ENCODE measurements at places on chromosomes 7 and 10. TPM values are rescaled to one million over a fixed set of nuclear protein-coding genes. Genes with fewer than 3 reads are reported as not detected.
A peak's percentile ranks its signal among the peaks of the same experiment; 100 is the strongest.

Gene SEMA3A
- 134 TPM for total RNA-seq

Gene WEE2
- not detected for total RNA-seq

Gene PRF1
- total RNA-seq = not detected

Gene POU6F2
- total RNA-seq = 4.0 TPM

Gene PPP1R17
- 0.09 TPM for total RNA-seq

Gene ADAM12
- total RNA-seq = 7.4 TPM

Gene WNT2
- total RNA-seq = not detected

GRCh38 chr10:14820010-14820774, 17.6 kb downstream of the CDNF start:
- no peak for DNase-seq
- no peak overlapping the region for H3K4me3 ChIP-seq
- H3K27ac ChIP-seq = no peak overlapping the region
- H3K4me1 ChIP-seq = no peaks in the 10 kb centered on the region
- no peaks in the 10 kb centered on the region for H3K36me3 ChIP-seq
- no peaks in the 10 kb centered on the region for H3K27me3 ChIP-seq

DNA sequence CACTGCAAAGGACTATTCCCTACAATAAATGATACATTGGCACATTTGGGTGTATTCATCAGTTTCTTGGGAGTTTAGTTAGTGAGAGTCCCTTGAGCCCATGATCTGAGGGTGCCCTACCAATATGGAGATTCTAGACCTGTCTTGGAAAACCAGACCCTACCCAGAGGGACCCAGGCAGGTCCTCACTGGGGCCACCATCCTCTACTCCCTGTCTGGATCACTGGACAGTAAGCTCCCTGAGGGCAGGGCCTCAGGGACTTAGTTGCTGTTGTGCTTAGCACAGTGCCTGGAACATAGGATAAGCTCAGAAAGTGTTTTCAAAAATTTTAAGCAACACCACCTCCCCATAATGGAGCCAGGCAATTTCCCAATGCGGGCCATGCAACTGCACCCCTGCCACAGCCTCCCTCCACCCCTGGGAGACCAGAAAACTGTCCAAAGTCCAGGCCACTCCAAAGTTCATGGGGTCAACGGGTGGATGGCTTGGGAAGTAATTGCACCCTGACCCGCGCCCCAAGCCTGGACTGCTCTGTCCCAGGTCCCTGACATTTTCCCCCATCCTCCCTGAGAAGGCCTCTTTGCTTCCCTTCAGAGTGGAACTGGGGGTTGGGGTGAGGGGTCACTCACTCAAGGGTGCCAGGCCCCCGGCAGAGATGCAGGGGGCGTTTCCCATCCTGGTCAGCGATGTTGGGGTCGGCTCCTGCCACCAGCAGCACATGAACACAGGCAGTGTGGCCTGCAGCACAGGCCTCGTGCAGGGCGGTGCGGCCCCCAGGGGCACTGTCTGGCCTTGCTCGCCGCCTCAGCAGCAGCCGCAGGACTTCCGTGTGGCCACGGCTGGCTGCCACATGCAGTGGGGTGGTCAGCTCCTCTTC, 1.0 kb downstream of the ASB10 start:
- no peak for DNase-seq
- H3K4me1 ChIP-seq = no peaks in the 10 kb centered on the region
- H3K36me3 ChIP-seq = no peaks in the 10 kb centered on the region
- no peak overlapping the region for H3K4me3 ChIP-seq
- no peak overlapping the region for H3K27ac ChIP-seq

GRCh38 chr10:133458021-133458709, 4.4 kb downstream of the SCART1 start:
- DNase-seq = no peak
- H3K27ac ChIP-seq = no peak overlapping the region
- H3K27me3 ChIP-seq = no peaks in the 10 kb centered on the region

DNA sequence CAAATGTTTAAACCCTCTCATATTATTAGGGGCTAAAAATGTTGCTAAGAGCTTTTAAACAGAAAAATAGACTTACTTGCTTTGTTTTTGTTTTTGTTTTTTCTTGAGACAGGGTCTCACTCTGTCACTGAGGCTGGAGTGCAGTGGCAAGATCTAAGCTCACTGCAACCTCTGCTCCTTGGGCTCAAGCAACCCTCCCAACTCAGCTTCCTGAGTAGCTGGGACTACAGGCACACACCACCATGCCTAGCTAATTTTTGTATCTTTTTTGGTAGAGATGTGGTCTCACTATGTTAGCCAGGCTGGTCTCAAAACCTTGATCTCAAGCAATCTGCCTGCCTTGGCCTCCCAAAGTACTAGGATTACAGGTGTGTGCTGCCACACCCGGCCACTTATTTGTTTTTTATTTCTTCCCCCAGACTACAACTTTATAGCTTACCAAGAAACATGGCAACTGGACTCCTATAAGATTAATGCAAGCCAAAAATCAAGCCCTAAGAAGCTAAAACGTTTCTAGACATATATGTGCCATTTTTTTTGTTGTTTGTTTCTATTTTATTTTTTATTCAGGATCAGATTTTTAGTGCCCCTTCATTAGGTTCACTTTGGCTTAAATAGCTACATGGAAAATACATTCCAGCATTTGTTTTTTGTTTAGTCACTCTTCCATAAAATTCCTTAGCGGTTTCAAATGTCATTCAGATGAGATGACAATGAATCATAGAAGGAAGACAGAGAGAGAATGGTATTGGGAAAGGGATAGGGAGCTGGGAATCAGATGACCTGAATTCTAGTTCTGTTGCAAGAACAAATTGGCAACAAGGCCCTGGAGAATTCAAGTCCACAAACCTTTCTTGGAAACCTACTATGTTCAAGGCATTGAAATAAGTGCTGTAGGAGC, 163.4 kb upstream of the MKLN1 start:
- H3K4me1 ChIP-seq = no peaks in the 10 kb centered on the region
- no peaks in the 10 kb centered on the region for H3K36me3 ChIP-seq
- H3K27ac ChIP-seq = no peak overlapping the region
- no peaks in the 10 kb centered on the region for H3K27me3 ChIP-seq

DNA sequence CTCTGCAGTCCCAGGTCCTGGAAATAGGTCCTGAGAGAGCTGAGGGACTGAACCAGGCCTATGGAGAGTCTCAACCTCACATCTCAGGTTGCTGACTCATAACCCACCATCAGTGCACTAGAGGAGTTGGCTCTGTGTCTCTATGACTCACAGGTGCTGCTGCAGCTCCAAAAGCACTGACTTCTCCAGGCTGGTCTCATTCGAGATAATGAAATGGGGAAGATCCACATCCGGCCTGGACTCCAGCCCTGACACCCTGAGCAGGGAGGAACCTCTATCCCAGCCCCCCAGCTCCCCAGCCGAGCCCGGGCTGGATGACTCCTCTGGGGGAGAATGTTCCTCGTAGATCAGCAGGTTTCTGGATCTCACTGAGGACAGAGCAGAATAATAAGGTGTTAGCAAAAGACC, 35.5 kb upstream of the DGKI start:
- H3K27ac ChIP-seq = no peak overlapping the region
- H3K4me1 ChIP-seq = peaks cover 54% of the 10 kb centered on the region
- H3K36me3 ChIP-seq = peaks cover 5% of the 10 kb centered on the region
- no peaks in the 10 kb centered on the region for H3K27me3 ChIP-seq
- H3K4me3 ChIP-seq = no peak overlapping the region

- DNase-seq = no peak
- no peaks in the 10 kb centered on the region for H3K36me3 ChIP-seq
- no peaks in the 10 kb centered on the region for H3K4me1 ChIP-seq
These were observed 669.4 kb downstream of the NRG3 start for GRCh38 chr10:82544377-82544776.

DNA sequence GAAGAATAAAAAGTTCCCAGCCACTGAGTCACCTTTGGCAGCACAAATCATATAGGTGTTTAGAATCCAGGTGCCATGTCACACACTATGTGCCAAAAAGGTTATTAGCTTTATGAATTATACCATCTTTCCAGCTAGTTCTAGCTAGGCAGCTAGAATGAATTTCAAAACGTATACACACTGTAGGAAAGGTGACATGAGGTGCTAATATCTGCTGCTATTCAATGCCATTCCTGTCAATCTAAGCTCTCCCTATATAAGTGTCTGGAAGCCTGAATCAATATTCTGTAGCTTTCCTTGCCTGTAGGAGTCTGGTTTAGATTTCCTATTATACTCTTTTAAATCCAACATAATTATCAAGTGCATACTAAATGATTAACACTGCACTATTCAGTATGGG, 868.6 kb downstream of the GATA3 start:
- DNase-seq = no peak
- H3K27me3 ChIP-seq = no peaks in the 10 kb centered on the region
- no peaks in the 10 kb centered on the region for H3K36me3 ChIP-seq
- H3K4me3 ChIP-seq = no peak overlapping the region

DNA sequence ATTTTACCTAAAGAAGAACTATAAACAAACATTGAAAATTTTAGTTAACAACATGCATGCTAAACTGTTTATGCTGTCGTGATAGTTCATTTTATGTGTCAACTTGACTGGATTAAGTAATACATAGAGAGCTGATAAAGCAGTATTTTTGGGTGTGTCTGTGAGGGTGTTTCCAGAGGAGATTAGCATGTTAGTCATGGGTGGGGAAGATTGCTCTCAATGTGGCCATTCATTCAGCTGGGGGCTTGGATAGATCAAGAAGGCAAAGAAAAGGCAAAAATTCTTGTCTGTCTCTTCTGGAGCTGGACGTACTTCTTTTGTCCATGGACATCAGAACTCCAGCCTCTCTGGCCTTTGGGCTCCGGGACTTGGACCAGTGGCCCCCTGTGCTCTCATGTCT, 172.9 kb upstream of the SEMA3E start:
- H3K27me3 ChIP-seq = no peaks in the 10 kb centered on the region
- no peak for DNase-seq
- no peak overlapping the region for H3K27ac ChIP-seq
- no peaks in the 10 kb centered on the region for H3K36me3 ChIP-seq
- no peaks in the 10 kb centered on the region for H3K4me1 ChIP-seq

DNA sequence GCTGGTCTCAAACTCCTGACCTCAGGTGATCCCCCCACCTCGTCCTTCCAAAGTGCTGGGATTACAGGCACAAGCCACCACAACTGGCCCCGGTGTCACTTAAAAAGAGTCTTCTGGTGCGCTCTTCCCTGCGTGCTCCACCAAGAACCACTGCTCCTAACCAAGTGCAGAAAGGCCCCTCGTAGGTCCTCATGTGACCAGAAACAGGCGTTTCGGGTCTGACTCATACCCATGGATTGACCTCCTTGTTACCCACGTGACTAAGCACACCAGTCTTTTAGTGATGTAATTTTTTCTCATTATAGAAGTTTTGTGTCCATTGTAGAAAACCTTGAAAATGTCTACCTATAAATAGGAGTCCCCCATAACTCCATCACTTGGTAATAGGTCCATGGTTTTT, 13.9 kb downstream of the FKBP6 start:
- H3K4me1 ChIP-seq = peaks cover 14% of the 10 kb centered on the region
- H3K27me3 ChIP-seq = no peaks in the 10 kb centered on the region

DNA sequence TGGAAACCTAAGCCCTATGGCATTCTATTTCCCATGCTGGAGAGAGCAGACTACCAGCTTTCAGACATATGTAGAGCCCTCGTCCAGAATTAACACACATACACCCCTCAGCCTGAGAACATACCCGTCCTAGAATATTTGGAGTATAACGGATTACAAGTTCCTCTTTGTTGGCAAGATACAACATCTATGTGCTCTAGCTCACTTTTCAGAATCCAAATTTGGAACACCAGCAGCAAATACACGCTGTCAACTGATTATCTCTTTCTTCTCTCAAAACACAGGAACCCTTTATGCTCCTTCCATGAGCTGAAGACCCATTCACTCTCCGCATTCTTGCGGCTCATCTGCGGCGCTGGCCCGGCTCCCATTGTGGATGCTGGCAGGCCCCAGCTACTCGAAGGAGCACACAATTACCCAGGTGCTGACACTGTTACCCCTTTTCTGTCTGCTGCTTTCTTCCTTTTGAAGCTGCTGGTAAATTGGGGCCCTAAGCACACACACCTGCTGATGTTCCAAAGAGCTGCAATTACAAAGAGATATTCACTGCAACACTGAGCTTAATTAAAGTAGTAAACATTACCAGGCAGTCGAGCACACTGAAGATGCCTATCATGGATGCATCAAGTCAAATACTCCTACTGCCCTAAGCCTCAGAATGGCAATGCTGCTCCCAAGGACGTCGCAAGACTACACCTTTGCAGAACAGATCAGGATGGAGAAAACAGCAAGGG, 70.0 kb downstream of the VOPP1 start:
- no peaks in the 10 kb centered on the region for H3K36me3 ChIP-seq
- H3K4me3 ChIP-seq = no peak overlapping the region
- peak; percentile 54 for DNase-seq
- H3K4me1 ChIP-seq = peaks cover 21% of the 10 kb centered on the region
- no peaks in the 10 kb centered on the region for H3K27me3 ChIP-seq
- peak overlapping the region; percentile 58 for H3K27ac ChIP-seq

DNA sequence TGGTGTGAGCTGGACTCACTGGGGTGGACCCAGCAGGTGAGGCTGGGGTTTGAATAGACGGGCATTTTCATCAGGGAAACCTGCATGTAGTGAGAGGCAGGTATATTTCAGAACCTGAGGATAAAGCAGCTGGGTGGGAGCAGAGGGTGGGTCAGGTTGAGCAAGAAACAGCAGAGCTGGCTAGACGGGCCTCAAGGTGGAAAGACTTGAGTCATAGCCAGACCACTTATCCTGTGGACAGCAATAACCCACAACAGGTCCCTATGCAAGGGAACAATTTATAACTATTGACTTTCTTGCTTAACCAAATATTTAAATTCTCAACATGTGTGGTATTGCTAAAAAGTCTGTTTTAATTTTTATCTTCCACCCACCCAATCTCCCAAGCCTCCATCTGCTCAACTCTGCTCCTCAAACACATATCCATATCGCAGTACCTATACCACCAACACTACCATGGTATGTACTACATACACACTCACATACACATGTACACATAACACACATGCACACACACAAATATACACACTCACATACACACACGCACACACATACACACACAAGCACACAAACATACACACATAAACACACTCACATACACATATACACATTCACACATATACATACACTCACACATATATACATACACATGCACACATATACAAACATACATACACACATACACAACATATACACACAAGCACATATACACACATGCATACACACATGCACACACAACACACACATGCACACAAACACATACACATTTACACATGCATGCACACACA, 129.0 kb upstream of the C7orf33 start:
- no peak overlapping the region for H3K27ac ChIP-seq
- DNase-seq = no peak
- H3K36me3 ChIP-seq = no peaks in the 10 kb centered on the region
- no peak overlapping the region for H3K4me3 ChIP-seq
- no peaks in the 10 kb centered on the region for H3K27me3 ChIP-seq

- no peak overlapping the region for H3K27ac ChIP-seq
- no peak overlapping the region for H3K4me3 ChIP-seq
- peaks cover 31% of the 10 kb centered on the region for H3K4me1 ChIP-seq
These were observed 153.7 kb downstream of the PLXNA4 start for GRCh38 chr7:132422502-132423111.

Measured in neural progenitor cell (in vitro differentiated cells).